ENCODE measurements at places on chromosomes 13 and 19.

GRCh38 chr13:94902722-94903407, 190.5 kb upstream of the SOX21 start:
- no peak for DNase-seq
- no peaks in the 10 kb centered on the region for H3K27me3 ChIP-seq
- H3K4me3 ChIP-seq = no peak overlapping the region

DNA sequence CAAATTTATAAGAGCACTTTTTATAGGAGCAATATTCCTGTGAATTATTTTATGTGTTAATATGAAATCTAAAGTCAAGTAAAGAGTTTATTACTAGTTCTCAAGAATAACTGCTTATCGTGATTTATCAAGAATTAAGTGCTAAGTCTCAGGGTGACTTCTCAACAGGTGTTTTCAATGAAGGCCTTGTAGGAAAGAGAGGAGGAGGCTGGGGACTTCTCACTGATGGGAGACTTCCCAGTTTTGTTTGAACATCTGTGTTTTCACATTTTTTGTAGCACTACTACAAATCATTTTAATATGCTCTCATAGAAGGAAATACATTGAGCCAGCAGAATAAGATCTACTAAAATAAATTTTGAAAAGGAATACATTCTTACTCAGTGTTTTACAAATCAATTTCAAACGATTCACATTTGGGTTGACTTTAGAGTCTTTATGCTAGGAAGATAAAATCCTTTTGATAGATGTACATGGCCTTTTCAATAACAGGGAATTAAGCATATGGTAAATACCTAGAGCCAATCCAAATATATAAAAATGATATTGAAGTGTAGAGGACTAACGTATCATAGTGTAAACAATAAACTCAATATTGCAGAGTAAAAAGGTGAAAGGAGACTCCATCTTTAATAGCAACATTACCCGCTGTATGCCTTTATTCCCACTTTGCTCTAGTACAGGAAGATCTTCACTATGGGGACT, 6.8 kb downstream of the PCDH17 start:
- DNase-seq = no peak
- no peaks in the 10 kb centered on the region for H3K27me3 ChIP-seq
- no peak overlapping the region for H3K27ac ChIP-seq
- H3K36me3 ChIP-seq = no peaks in the 10 kb centered on the region
- H3K4me3 ChIP-seq = no peak overlapping the region

GRCh38 chr13:107563099-107563925, 652.0 kb downstream of the LIG4 start:
- H3K27ac ChIP-seq = no peak overlapping the region
- H3K27me3 ChIP-seq = no peaks in the 10 kb centered on the region
- no peak for DNase-seq
- no peaks in the 10 kb centered on the region for H3K4me1 ChIP-seq
- no peaks in the 10 kb centered on the region for H3K36me3 ChIP-seq

- H3K27me3 ChIP-seq = no peaks in the 10 kb centered on the region
- no peak overlapping the region for H3K4me3 ChIP-seq
- H3K4me1 ChIP-seq = no peaks in the 10 kb centered on the region
- no peak overlapping the region for H3K27ac ChIP-seq
These were observed 10.9 kb downstream of the NCR1 start for GRCh38 chr19:54916822-54917221.

DNA sequence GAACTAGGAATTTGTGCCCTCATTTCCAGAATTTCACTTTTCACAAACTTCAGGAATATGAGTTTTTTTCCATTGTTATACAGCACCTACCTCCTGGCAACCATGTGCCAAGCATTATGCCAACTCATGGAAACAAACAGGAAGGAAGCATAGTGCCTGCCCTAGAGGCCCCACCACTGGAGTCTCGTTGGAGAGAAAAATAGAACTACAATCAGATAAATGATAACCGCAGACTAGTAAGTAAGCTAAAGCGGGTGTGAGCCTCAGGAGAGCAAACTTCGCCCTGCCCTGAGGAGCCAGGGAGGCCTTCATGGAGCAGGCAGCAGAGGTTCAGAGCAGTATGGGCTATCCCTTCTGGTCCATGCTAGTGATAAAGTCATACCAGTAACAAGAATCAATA, 75.9 kb downstream of the FRY start:
- no peak for DNase-seq
- H3K36me3 ChIP-seq = peaks cover 6% of the 10 kb centered on the region
- no peaks in the 10 kb centered on the region for H3K4me1 ChIP-seq
- no peaks in the 10 kb centered on the region for H3K27me3 ChIP-seq
- H3K27ac ChIP-seq = no peak overlapping the region

- no peaks in the 10 kb centered on the region for H3K27me3 ChIP-seq
- no peaks in the 10 kb centered on the region for H3K4me1 ChIP-seq
- no peak for DNase-seq
- H3K27ac ChIP-seq = no peak overlapping the region
These were observed 20.4 kb upstream of the MAB21L1 start for GRCh38 chr13:35496761-35497386.

DNA sequence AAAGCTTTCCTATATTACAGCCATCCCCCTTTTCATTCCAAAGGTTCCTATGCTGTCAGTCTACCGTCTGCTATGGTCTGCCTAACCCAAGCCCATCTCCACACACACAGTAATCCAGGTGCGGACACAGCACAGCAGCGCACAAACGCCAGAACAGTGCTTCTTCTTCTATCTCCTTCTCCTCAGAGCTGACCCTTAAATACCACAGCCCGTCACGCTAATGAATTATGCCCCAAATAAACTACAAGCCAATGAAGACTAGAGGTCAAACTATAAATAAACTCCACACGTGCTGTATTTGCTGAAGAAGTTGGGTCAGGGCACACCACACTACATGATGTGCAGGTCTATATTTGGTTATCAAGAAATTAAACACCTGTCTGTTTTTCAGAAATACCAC, 71.8 kb downstream of the TBC1D4 start:
- H3K36me3 ChIP-seq = no peaks in the 10 kb centered on the region
- no peaks in the 10 kb centered on the region for H3K27me3 ChIP-seq
- H3K27ac ChIP-seq = no peak overlapping the region
- H3K4me3 ChIP-seq = no peak overlapping the region
- H3K4me1 ChIP-seq = no peaks in the 10 kb centered on the region

DNA sequence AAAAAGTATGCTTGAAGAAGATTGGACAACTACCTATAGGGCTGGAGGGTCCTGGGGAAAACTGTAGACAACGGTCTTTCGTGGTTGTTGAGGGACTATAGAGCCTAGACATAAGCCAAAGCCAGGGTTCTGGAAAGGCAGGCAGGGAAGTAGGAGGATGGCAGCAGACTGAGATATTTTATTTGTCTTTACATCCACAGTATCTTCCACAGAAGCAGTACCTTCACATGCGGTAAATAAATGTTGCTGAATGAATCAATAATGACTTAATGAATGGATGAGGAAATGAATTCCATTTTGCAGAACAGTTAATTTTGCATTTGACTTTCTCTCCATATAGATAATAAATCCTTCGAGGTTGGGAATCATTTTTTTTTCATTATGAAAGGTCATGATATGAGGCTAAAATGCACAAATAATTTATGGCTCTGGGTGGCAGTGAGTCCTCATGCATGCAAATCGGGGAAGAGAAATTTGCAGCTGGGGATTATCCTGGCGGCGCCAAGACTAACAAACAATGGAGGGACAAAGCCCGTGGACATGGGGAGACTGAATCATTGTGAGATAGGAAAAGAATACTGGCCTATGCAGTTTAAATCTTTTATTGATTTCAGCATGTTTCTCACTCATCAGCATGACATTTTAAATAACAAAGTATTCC, 102.0 kb downstream of the ERCC5 start:
- no peaks in the 10 kb centered on the region for H3K4me1 ChIP-seq
- DNase-seq = no peak
- no peaks in the 10 kb centered on the region for H3K36me3 ChIP-seq
- no peak overlapping the region for H3K27ac ChIP-seq

DNA sequence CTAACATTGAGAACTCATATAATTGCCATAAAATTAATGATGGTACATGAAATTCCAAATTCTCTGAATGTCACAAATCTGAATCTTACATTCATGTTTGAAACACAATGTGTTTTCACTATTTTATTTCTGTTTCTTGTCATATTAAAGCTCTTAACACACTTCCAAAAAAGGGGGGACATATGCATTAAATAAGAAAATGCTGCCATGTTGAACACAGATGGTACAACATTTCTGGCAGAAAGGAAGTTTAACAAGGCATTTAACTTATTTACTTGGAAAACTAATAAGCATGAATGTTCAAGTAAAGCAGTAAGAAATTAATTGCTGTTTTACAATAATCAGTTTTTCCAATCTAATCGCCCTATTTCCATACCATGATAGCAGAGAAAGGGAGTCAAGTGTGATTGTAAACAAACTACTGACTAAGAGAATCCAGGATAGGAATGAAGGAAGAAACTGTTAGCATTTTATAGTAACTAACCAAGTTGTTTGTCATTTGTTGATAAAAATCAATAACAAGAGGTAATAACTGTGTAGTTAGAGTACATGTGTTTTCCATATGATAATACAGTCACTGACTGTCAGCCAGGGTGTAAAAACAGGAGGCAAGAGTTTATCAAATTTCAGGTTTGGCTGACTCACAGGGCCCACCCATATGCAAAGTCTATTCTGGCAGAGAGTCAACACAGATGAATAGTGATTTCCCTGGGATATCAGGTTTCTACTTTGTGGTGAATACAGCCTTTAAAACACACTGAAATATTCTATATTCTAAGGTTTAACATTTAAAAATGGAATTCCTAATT, 5.7 kb upstream of the FOXO1 start:
- H3K27ac ChIP-seq = no peak overlapping the region
- H3K4me3 ChIP-seq = no peak overlapping the region
- H3K36me3 ChIP-seq = no peaks in the 10 kb centered on the region
- H3K27me3 ChIP-seq = no peaks in the 10 kb centered on the region
- peaks cover 11% of the 10 kb centered on the region for H3K4me1 ChIP-seq

- no peaks in the 10 kb centered on the region for H3K36me3 ChIP-seq
- no peak for DNase-seq
- H3K27ac ChIP-seq = no peak overlapping the region
- no peaks in the 10 kb centered on the region for H3K27me3 ChIP-seq
- no peaks in the 10 kb centered on the region for H3K4me1 ChIP-seq
These were observed 32.9 kb downstream of the ING1 start for GRCh38 chr13:110746438-110746837.

- H3K27me3 ChIP-seq = no peaks in the 10 kb centered on the region
- no peak overlapping the region for H3K4me3 ChIP-seq
- H3K36me3 ChIP-seq = peaks cover 13% of the 10 kb centered on the region
- H3K27ac ChIP-seq = peak overlapping the region; percentile 11
These were observed 35.7 kb downstream of the ZSWIM4 start for GRCh38 chr19:13830741-13831536.

GRCh38 chr19:42017040-42017439, 23.0 kb upstream of the ATP1A3 start:
- no peaks in the 10 kb centered on the region for H3K27me3 ChIP-seq
- H3K36me3 ChIP-seq = no peaks in the 10 kb centered on the region
- H3K27ac ChIP-seq = no peak overlapping the region
- no peak overlapping the region for H3K4me3 ChIP-seq

DNA sequence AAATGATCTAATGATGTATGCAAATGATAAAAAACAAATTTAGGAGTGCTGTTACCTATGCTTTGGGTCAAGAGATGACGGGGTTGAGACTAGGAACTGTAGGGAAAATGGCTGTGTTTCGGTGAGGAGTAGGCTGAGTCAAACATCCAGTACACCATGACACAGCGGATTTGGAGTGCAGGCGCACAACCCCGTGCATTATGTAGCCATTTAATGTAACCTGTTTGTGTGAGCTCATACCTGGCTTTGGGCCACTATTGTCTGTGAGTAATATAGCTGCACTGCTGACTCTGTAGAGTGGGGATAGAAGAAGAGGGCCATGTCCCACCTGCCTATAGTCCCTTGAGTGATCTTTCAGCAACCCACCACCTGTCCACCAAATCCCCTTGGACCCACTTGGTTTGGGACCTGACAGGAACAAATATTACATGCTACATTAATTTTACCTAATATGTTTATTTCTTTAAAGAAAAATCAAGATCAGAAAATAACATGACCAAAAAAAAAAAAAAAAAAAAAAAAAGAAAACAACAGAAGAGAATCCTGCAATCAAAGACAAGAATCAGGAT, 95.5 kb upstream of the KLHL1 start:
- no peaks in the 10 kb centered on the region for H3K36me3 ChIP-seq
- H3K4me3 ChIP-seq = no peak overlapping the region
- DNase-seq = no peak
- H3K4me1 ChIP-seq = no peaks in the 10 kb centered on the region
- no peak overlapping the region for H3K27ac ChIP-seq

DNA sequence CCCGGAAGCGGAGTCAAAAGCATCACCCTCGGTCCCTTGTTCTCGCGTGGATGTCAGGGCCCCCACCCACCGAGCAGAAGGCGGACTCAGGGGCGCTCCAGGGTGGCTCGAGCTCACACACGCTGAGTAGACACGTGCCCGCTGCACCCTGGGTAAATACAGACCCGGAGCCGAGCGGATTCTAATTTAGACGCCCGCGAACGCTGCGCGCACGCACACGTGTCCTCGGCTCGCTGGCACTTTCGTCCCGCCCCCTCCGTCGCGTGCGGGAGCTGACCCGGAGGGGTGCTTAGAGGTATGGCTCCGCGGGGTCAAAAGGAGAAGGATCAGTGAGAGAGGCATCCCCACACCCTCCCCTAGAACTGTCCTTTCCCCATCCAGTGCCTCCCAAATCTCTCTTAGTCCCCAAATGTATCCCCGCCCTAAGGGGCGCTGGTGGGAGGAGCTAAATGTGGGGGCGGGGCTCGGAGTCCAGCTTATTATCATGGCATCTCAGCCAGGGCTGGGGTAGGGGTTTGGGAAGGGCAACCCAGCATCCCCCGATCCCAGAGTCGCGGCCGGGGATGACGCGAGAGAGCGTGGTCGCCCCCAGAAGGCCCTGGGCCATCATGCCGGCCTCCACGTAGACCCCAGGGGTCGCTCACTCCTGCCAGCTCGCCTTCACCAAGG, 451 bp upstream of the ICAM5 start:
- DNase-seq = peak; percentile 47
- H3K27ac ChIP-seq = no peak overlapping the region
- peaks cover 16% of the 10 kb centered on the region for H3K36me3 ChIP-seq
- peak overlapping the region; percentile 54 for H3K4me3 ChIP-seq
- peaks cover 64% of the 10 kb centered on the region for H3K27me3 ChIP-seq
- H3K4me1 ChIP-seq = peaks cover 69% of the 10 kb centered on the region

DNA sequence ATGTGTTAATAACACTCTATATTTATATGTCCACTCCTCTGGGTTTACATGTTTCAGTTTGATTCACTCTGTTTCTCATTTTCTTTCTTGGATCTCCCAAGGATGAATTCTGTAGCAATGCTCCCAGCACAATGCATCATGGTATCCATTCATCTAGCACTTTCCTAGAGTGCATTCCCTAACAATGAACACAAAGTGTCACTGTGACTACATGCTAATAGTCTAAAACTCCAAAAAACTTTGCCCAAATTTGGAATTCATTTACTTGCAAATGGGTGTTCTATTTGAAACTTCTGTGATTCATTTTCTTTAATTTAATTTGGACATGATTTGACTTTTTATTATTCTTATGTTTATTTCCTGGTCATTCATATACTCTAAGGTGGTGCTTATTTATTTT, 286.3 kb downstream of the POU4F1 start:
- H3K36me3 ChIP-seq = no peaks in the 10 kb centered on the region
- no peaks in the 10 kb centered on the region for H3K4me1 ChIP-seq
- H3K27ac ChIP-seq = no peak overlapping the region
- H3K27me3 ChIP-seq = no peaks in the 10 kb centered on the region

- H3K36me3 ChIP-seq = no peaks in the 10 kb centered on the region
- no peak for DNase-seq
- peaks cover 9% of the 10 kb centered on the region for H3K4me1 ChIP-seq
- H3K4me3 ChIP-seq = no peak overlapping the region
- H3K27me3 ChIP-seq = peaks cover 14% of the 10 kb centered on the region
These were observed 749 bp downstream of the GDF15 start for GRCh38 chr19:18386543-18387271.

- H3K4me3 ChIP-seq = no peak overlapping the region
- peaks cover 12% of the 10 kb centered on the region for H3K4me1 ChIP-seq
- no peak overlapping the region for H3K27ac ChIP-seq
- no peak for DNase-seq
These were observed 17.4 kb downstream of the PPFIA3 start for GRCh38 chr19:49136771-49137171.
